ENCODE measurements at places on chromosomes 16 and 17.

GRCh38 chr17:58382108-58382871, 30.3 kb upstream of the SUPT4H1 start:
- DNase-seq = no peak

DNA sequence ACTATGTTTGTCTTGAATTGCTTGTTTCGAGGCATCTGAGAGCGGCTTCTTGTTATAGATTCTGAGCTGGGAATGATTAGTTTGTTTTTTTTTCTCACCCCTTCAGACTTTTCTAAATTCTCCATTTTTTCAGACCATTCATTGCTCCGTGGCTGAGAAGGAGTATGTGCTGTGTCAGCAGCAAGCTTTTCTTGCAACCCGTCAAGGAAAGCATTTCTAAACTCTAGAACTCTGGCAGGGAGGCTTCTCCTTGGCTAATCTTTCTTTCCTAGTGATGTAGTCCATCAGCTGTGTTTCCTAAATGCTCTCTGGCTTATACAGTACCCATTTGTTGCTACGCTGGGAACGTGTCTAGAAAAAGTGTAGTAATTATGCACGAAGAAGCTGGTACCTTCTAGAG, 133.5 kb downstream of the FTO start:
- no peak for DNase-seq

DNA sequence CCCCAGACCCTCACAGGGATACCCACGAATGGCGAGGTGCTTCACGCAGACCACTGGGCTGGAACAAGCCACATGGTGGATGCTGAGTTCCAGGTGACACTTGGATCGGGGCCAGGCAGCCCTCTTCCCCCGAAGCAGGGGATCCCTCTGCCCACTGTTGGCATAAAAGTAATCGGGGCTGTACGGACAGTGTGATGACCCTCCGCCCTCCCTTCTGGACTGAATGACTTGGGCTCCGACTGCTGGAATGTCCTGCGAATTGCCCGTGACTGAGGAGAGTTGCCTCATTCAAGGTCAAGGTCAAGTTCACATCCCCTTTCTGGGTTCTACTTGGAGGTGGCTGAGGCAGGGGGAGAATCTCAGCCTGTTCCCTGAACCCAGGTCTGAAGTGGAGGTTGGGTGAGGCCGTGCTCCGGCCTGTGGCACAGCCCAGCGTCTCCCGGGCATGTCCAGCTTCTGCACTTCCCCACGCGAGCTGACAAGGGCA, 28.5 kb upstream of the CREBBP start:
- no peak for DNase-seq

DNA sequence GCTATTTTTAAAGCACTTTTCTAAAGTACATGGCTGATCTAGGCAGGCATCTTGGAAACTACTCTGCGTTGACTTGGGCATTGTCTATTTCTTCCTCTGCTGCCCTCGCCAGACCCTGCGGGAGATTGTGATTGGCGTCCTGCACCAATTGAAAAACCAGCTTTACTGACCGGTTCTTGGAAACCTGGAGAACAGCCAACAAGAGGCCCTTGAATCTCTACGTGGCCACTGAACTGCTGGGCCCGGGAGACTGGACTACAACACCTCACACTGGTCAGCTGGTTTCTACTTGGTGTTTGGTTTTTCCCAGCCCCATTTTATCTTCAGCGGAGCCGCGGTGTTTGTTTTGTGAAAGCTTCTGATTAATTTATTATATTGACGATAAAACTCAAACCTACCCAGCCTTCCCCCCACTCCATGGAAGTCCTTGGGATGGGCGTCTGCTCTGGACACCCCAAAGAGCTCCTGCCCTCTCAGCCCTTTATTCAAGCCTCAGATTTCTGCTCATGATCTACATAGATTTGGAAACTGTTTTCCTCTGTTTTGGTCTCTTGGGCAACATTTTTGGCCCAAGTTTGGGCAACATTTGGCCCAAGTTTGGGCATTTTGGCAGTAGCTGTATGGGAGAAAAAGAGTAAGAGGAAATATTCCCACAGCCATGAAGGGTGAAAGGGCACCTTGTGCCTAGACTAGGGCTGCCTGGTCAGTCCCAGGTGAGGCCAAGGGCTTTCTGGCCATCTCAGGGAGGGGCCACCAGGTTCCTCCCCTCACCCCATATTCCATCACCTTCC, 4.7 kb downstream of the MLX start:
- DNase-seq = no peak

- peak; percentile 12 for DNase-seq
These were observed 69.9 kb downstream of the ABR start for GRCh38 chr17:1109606-1110540.
